Activated T-cell treated with anti-CD3 and anti-CD28 coated beads for 24 hours (primary cell): ENCODE measurements at places on chromosomes 1 and 21.
A peak's percentile ranks its signal among the peaks of the same experiment; 100 is the strongest.

DNA sequence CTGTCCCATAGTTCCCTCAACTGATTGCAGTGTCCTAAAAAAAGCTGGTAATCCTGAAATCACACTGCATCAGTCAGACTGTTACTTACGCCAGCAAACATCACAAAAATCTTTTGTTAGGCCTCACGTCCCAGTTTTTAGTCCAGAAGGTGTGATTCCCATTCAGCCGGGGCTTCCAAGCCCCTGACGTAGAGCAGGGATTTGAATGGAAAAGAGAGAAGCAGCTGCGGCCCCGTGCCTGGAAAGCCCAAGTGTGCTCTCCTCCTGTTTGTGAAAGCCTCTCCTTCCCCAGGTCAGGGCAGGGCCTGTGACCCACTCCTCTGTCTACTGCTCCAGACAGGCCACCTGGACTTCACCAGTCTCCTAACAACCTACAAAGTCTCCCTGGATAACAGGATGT lies 20.7 kb downstream of the KCNA10 start:
- no peak for DNase-seq

DNA sequence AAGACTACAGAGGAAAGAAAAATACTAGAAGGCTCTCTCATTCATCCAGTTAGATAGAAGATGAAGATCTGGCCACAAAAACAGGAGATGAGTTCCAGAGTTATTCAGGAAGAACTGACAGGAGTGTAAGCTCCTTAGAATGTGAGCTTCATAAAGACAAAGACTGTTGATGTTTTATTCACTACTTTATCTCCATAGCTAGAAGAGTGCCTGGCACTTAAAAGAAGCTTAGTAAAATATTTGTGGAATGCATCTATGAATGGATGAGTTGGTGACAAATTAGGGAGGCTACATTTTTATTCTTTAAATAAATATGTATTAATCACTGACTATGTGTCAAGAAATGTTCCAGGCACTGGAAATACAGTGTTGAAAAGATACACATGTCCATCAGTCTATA lies 13.8 kb downstream of the CLDN17 start:
- no peak for DNase-seq

DNA sequence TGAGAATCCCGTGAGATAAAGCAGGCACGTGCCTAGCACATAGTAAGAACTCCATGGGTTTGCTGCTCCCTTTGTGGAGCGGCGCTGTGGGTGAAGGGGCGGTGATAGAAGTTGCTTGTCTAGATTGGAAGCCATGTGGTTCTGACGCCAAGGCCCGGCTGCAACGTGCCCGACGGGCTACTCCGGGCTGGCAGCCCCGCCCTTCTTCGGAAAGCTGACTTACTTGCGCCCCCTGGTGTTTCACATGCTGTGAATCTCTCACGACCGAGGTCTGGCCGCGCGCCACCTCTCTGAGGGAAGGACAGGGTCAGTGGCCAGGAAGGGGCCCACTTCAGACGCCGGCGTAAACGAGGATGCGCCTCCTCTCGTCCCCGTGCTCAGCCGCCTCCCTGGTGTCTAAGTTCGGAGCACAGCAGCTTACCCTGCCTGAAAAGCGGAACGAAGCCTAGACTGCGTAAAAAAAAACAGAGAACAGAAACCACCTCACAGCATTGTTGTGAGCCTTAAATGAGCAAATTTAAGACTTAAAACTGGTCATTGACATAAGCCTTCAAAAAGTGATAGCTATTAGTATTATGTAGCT lies 42.6 kb upstream of the WNT2B start:
- DNase-seq = peak; percentile 84

- no peak for DNase-seq
Measured at GRCh38 chr1:178465011-178465410, 31.8 kb downstream of the CLEC20A start.

DNA sequence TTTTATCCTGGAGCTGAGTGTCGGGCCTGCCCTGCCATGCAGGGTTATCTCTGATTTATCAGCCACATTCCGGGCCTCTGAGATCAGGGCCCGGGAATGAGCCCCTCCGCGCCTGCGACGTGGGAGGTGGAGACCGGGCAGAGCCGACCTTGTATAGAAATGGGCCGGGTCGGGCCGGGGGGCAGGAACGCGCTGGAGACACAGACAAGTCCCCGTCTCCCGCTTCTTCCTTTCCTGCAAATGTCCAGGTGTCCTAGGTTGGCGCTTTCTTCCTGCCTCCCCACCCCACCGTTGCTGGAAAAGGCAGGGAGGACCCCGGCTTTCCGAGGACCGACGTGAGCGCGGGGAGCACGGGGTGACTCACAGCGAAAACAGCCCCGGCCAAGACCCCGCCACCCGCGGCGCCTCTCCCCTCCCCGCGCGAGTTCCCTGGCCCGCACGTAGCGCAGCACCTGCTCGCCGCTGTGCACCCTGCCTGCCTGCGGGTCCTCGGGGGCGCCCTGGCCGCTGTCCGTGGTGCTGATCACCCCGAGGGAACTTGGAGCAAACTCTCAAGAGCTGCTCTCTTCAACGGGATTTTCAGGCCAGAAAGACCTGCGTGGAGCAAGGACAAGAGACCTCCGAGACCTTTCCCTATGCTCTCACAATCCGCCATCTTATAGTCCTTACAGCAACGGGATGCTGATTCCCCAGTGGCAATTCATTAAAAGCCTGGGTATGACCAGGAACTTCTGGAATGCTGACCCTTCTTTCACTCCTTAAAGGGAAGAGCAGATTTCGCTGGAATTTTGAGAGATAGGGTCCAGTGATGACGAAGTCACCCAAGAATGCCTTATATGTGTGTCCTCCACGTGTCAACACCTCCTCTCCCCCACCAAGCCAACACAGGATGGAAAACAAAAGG lies 475 bp upstream of the NPPB start:
- peak; percentile 54 for DNase-seq
